ENCODE measurements at places on chromosomes 13 and 19. TPM values are rescaled to one million over a fixed set of nuclear protein-coding genes. Genes with fewer than 3 reads are reported as not detected.

Gene TNFSF9
- 2.2 TPM for total RNA-seq

Gene ANGPTL8
- not detected for total RNA-seq

Gene NECTIN2
- 29.2 TPM for total RNA-seq

Gene ZNF296
- not detected for total RNA-seq

Gene KLK14
- not detected for total RNA-seq

Gene C13orf46
- 0.16 TPM for total RNA-seq

Gene SYNE4
- not detected for total RNA-seq

Gene ZNF540
- total RNA-seq = 22.0 TPM

Gene CYP4F8
- total RNA-seq = not detected

Gene CCDC106
- total RNA-seq = 7.8 TPM

Gene CEBPA
- total RNA-seq = 2.8 TPM

Gene CABP5
- not detected for total RNA-seq

Gene PCSK4
- total RNA-seq = 1.7 TPM

Gene CALR3
- total RNA-seq = not detected

Gene MEF2B
- not detected for total RNA-seq

Gene CGB8
- not detected for total RNA-seq

Gene ZNF575
- total RNA-seq = 0.62 TPM

Gene CNMD
- 2.7 TPM for total RNA-seq

Gene GSX1
- total RNA-seq = not detected

Gene CFAP97D2
- not detected for total RNA-seq

Gene ZNF69
- 20.4 TPM for total RNA-seq

Gene CERS4
- total RNA-seq = 50.7 TPM

Gene NLRP7
- not detected for total RNA-seq

Gene MUC16
- total RNA-seq = not detected

Gene LONP1
- total RNA-seq = 39.6 TPM

Gene SBK3
- total RNA-seq = 0.31 TPM

Gene ZNF554
- total RNA-seq = 17.5 TPM

Gene ATXN8OS
- total RNA-seq = 2.2 TPM

Gene DIRAS1
- 23.1 TPM for total RNA-seq

Gene MBOAT7
- total RNA-seq = 19.2 TPM

Gene ZFP82
- 45.5 TPM for total RNA-seq

Gene TPT1
- 2,066 TPM for total RNA-seq

Gene CEACAM7
- not detected for total RNA-seq

Gene LILRA1
- 0.16 TPM for total RNA-seq

Gene PRTN3
- total RNA-seq = not detected

Gene GNA15
- total RNA-seq = 1.9 TPM

Gene ZNF723
- total RNA-seq = not detected

Measured in occipital lobe (tissue), 3 donors.